Stimulated activated CD8-positive, alpha-beta memory T cell treated with anti-CD3 and anti-CD28 coated beads, Interleukin-12 subunit alpha, Interleukin-12 subunit beta, amount 100 ng/mL, for 4 hours (primary cell): ENCODE measurements at places on chromosomes 16 and 17.

DNA sequence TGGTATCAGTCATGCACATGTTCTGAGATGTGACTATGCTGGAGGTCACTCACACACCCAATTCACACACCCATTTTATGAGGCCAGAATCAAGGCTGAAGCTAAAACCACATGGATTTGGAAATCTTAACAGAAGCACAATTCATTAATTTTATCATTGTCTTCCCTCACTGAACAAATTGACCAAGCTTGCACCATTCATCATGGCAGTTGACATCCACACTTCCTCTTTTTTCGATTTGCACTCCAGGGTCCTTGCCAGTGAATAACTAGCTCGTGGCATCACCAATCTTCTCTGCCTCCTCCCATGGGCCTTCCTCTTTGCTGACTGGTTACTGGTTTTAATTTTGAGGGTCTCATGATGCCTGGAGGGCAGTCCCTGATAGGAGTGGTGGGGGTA is 123.0 kb upstream of the ASIC2 start:
- DNase-seq: no peak

GRCh38 chr17:60914078-60914477 is 236.4 kb downstream of the BCAS3 start:
- DNase-seq: no peak

- no peak for DNase-seq
Observed at GRCh38 chr16:28532940-28533647, 5.7 kb downstream of the NUPR1 start.

DNA sequence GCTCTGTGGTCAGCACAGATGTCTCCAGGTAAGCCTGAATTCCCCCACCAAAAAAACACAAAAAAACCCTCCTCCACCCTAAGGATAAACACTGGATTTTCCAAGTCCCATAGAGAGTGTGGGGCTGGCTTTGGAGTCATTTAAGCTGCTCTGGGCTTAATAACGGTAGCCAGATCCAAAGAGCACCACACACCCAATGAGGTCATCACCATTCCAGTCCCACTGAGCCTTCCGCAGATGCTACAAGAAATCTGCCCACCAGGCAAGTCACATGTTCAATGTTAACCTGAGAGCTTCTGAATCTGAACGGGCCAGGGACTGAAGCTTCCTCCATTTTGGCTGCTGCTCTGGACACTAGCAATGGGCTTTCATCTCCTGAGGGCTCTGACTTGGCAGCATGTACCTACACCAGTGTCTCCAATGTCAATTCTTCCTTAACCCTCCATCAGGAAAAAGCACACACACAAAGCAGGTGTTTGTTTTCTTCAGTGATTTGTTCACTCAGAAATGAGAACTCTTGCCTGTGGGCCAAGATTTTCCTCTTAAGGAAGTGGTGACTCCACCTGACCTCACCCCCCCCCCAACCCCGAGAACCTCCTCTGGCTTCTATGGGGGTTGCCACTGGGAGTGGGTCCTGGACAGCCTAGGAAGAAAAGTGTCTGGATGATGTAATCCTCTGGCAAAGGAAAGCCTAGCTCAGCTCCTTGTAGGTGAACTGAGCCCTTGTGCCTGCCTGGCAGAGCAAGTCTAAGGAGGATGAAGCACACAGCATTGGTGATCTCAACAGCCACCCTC is 220.1 kb downstream of the FOXL1 start:
- DNase-seq: no peak

DNA sequence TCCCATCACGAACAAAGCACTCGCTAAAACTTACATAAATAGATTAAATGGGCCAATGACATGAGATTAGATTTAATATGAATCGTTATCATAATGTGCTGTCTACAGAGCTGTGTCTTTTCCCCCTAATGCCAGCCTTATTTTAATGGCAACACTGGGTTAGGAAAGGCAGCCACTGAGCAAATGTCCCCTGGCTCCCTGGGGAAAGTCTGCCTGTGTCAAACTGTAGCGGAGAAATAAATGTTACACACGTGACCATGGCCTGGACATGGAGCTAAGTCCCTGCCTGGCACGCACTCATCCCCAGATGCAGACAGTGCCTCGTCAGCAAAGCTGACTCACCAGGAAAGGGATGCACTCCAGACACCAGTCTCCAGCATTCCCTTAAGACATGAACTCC is 61.3 kb upstream of the SDK2 start:
- DNase-seq: no peak

DNA sequence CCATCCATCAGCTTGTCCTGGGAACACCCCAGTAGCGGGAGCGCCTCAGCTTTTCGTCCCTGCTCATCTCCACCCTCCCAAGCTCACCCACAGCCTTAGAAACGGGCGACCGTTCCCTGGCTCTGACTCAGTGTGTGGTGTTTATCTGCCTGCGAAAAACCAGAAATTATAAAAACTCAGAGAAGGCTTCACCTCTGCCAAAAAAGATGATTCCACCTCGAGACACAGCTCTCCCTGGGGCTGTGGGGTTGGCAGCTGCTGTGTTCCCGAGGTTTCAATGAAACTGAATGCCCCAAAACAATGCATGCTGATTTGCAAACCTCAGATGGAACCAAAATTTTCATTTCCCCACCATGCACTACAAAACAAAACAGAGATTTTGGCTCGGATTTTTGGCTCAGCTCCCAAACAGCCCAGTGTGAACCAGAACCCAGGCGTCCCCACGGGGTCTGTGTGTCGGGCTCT is 62.4 kb upstream of the MED9 start:
- no peak for DNase-seq

DNA sequence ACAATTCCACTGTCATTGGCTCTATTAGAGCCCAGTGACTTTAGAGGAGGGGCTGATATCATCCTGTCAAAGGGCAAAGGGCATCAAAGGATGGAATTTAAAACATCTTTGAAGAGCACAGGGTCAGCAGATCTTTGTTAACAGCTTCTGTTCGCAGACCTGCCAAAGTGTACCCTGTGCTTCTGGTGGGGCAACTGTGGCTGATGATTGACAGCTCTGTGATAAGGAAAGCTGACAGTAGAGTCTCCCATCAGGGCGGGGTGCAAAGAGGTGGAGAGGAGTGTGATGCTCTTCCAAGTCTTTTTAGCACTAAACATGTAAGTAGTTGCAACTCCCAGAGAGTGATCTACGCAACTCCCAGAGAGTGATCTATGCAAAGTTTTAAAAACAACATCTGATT is 742.1 kb upstream of the SOX9 start:
- DNase-seq: no peak

- no peak for DNase-seq
Observed at GRCh38 chr17:36979565-36979941, 30.8 kb downstream of the AATF start.

- no peak for DNase-seq
Observed at GRCh38 chr16:57549730-57550129, 7.3 kb downstream of the ADGRG5 start.

DNA sequence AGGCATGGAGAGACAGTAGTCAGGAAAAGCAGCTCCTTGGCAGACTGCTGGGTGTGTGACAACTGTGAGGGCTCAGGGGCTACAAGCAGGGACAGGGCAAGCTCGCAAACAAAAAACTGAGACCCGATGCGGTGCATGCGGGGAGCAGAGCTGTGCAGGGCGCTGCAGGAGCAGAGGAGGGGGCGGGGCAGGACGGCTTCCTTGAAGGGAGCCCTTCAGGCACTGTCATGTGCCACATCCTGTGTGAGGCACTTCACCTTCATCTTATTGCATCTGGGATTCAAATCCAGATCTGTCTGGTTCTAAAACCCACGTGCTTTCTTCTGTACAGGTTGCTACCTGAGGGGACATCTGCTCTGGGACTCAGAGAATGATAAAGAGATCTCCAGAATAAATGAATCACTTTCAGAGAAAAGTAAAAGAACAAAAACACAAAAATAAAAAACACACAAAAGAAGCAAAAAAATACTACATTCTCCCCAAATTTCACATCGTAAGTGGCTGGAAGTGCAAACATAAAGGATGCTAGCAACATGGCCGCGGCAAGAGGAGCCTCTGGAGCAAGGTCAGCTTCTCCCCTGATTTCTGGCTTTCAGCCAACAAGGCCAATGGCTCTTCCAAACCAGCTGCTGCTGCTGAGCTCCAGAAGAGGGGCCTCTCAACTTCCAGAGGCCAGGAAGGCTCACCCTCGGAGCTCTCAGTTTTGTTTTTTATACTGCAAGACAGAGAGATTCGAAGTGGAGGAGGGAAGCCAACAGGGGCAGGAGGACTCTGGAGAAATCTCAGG is 14.2 kb downstream of the LYRM9 start:
- DNase-seq: no peak

- DNase-seq: no peak
Observed at GRCh38 chr17:1636732-1637285, 8.2 kb upstream of the SLC43A2 start.

- DNase-seq: no peak
Observed at GRCh38 chr16:16086653-16087446, 136.4 kb downstream of the ABCC6 start.

DNA sequence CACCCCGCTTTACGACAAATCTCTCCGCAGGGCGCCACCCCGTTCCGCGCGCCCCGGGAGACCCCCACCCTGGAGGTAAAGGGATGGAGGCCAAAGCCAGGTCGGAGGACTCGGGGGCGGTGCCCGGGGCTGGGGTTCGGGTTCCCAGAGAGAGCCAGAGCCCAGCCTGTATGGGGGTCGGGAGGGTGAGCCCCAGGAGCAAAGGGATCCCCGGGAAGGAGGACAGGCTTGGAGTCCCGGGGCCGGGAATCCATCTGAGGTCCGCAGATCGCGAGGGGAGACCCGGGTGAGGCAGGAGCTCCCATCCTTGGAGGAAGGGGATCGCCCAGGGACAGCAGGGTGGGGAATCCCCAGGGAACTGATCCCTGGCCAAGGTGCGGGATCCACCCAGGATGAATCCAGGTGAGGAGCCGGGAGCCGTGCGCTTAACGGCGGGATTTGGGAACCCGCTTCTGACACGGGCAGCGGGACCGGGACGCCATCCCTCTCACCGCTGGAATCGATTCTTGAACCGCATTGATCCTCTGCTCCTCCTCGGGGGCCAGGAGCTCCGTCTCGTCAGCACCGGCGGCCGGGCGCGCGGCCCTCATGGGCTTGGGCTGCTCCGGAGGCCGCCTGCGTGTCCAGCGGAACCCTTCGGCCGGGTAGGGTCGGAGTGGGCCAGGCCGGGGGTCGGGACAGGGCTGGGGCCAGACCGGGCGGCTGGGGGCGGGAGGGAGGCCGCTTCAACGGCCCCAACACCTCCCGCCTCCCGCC is at the start of gene MMD:
Gene MMD (minus strand): TSS at position 657 of the 756 bp plus-strand sequence. CDS start 140 bp downstream, at position 517.
- peak; percentile 10 for DNase-seq

DNA sequence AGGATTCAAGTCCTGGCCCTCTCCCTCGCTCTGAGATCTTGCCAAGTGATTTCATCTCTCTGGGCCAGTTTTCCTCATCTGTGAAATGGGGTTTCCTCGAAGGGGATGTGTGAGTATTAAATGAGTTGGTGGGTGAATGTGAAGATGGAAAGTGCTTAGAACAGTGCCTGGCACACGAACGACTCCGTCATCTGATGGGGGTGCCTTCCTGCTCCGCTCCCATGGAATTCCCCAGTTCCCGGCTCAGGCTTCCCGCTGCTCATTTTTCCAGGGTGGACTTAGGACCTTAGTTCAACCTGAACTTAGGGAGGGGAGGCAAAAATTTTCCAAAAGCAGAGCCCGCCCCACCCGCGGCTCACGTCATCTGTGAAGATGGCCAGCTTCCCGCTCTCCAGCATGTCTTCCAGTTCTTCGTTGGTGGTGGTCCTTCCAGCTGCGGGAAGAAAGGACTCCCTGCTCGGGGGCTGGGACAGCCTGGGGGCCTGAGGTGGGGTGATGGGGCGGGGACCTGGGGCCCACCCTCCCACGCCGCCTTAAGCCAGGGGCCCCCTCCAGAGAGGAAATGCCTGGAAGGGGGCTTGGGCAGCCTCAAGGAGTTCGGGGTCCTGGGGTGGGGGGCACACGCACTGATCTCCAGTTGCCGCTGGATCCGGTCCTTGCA is 11.4 kb downstream of the HSD3B7 start:
- no peak for DNase-seq

GRCh38 chr17:7315570-7316235 is 543 bp upstream of the GPS2 start:
- no peak for DNase-seq

GRCh38 chr17:49872754-49873377 is 25.0 kb upstream of the TAC4 start:
- DNase-seq: no peak

DNA sequence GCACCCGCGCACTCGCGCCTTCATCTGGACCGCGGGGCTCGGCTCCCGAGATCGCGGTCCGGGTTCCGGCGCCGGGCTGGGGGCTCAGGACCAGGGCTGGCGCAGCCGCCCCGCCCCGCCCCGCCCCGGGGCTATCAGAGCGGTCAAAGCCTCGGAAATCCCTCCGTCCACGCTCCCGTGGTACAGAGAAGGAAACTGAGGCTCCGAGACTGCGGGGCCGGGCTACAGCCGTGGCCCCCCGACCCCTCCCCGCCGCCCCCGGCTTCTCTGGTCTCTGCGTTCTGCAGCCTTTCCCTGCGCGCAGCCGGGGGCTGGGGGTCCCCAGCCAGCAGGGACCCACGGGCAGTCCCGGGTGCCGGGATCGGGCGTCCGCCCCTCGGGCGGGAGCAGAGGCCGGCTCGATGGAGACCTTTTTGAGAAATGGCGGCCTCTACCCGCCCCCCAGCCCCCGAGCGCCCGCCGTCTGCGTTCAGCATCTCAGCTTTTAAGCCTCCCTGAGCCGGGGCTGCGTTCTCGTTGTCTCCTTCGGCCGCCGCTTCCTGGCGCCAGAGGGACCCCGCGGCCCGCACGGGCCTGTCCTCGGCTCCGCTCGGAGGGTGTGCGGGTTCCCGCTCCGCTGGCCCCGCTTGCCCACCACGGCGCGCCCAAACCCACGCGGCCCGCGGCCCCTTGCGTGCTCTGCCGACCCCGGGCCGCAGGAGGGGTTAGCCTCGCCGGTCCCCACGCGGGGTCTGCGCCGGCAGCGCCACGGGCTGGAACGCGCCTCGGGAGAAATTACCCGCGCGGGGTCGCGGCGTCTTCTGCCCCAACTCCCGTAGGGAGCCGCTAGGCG is 1.5 kb upstream of the NPTX1 start:
- no peak for DNase-seq

- no peak for DNase-seq
Observed at GRCh38 chr16:56966093-56966475, 4.3 kb downstream of the CETP start.

GRCh38 chr17:57537524-57538410 is 207.3 kb downstream of the CCDC182 start:
- no peak for DNase-seq

- DNase-seq: no peak
Observed at GRCh38 chr17:82291582-82292250, 18.2 kb upstream of the CSNK1D start.

- DNase-seq: peak; percentile 44
Observed at GRCh38 chr16:67013823-67014633, 14.9 kb upstream of the CBFB start.

GRCh38 chr16:46822270-46822669 is 8.7 kb downstream of the C16orf87 start:
- DNase-seq: no peak

DNA sequence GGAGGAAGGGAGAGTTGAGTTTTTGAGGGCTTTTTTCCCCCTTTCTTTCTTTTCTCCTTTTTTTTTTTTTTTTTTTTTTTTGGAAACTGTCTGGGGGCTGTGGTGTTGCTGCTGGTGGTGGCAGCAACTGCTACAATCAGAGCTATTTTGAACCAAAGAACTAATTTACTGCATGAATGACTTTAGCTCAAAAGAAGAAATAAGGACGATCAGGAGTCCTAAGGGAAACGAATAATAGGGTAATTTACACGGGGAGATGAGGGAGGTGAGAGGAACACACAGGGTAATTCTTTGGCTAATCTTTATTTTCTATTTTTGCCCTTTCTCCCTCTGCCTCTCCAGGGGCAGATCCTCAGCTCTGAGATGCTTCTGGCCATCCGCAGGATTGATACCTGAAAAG is 119.8 kb downstream of the TMEM132E start:
- DNase-seq: no peak
